ENCODE measurements at places on chromosomes 4 and X. TPM values are rescaled to one million over a fixed set of nuclear protein-coding genes. Genes with fewer than 3 reads are reported as not detected.

DNA sequence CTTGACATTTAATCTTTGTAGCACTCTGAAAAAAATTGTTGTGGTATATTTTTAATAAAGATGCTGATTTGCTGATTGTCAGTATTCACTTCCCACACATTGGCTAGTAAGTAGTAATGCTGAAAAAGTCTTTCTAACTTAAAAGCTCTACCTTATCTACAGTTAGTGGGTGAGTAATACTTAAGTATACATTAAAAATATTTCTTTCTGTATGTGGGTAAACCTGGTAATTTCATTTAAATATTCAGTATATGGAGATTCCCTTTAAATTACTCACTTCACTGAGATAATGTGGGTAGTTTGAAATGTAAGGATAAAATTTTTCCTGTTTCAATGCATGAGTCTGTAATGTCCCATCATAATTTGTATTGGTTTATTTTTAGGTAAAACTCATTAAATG, 5.6 kb downstream of the TMEM33 start:
- H3K4me1 ChIP-seq: peaks cover 6% of the 10 kb centered on the region
- no peak overlapping the region for H3K27ac ChIP-seq
- peaks cover 18% of the 10 kb centered on the region for H3K36me3 ChIP-seq
- no peak for DNase-seq
- no peaks in the 10 kb centered on the region for H3K27me3 ChIP-seq

GRCh38 chrX:143994206-143994605, 110.3 kb downstream of the UBE2NL start:
- H3K27ac ChIP-seq: no peak overlapping the region
- no peaks in the 10 kb centered on the region for H3K4me1 ChIP-seq
- no peak for DNase-seq
- no peaks in the 10 kb centered on the region for H3K36me3 ChIP-seq

PIM2 gene
- total RNA-seq: 5.6 TPM

UPF3B gene
- total RNA-seq: not detected

ZGRF1 gene
- 0.11 TPM for total RNA-seq

DRD5 gene
- total RNA-seq: not detected

- no peaks in the 10 kb centered on the region for H3K36me3 ChIP-seq
- H3K27me3 ChIP-seq: no peaks in the 10 kb centered on the region
- H3K4me1 ChIP-seq: no peaks in the 10 kb centered on the region
- H3K4me3 ChIP-seq: no peak overlapping the region
- no peak overlapping the region for H3K27ac ChIP-seq
Measured at GRCh38 chrX:115324194-115324593, 34.7 kb downstream of the LUZP4 start.

DNA sequence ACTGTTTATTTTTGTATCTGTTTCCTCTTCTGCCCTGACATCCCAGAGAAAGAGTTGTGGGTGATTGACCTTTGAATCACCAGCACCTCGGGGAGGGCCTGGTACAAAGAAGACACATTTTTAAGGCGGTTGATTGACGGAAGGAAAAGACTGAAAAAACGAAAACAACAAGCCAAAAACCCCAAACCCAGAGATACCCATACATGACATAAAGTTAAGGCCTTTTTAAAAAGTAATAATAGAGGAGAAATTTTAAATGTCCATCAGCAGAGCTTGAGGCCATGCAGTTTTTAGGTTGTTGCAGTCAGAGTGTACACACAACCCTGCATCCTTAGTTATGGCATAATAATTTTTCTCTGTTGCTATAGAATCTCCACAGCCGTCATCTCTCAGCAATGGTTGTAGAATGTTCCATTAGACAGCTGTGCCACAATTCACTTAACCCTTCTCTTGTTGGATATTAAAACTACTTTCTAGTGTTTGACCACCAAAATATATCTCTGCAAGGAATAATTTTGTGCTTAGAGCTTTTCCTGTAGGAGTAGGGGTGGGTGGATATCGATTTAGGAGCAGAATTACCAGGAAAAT, 110.2 kb downstream of the GNL3L start:
- DNase-seq: no peak
- H3K4me1 ChIP-seq: no peaks in the 10 kb centered on the region
- peak overlapping the region; percentile 80 for H3K27ac ChIP-seq

GRCh38 chrX:119638725-119639471, 32.7 kb upstream of the NKRF start:
- H3K27me3 ChIP-seq: no peaks in the 10 kb centered on the region
- DNase-seq: no peak
- no peaks in the 10 kb centered on the region for H3K36me3 ChIP-seq
- no peaks in the 10 kb centered on the region for H3K4me1 ChIP-seq
- no peak overlapping the region for H3K4me3 ChIP-seq

ADH1B gene
- 650 TPM for total RNA-seq

NAT8L gene
- total RNA-seq: not detected

ITGB1BP2 gene
- total RNA-seq: not detected

- H3K4me3 ChIP-seq: no peak overlapping the region
- no peaks in the 10 kb centered on the region for H3K36me3 ChIP-seq
- no peak for DNase-seq
- H3K4me1 ChIP-seq: no peaks in the 10 kb centered on the region
Measured at GRCh38 chrX:84153538-84153937, 34.5 kb downstream of the RPS6KA6 start.

SPACA5 gene
- not detected for total RNA-seq

RTL5 gene
- 17.1 TPM for total RNA-seq

- H3K36me3 ChIP-seq: no peaks in the 10 kb centered on the region
- no peak overlapping the region for H3K4me3 ChIP-seq
- no peak overlapping the region for H3K27ac ChIP-seq
- no peak for DNase-seq
- H3K4me1 ChIP-seq: no peaks in the 10 kb centered on the region
- H3K27me3 ChIP-seq: no peaks in the 10 kb centered on the region
Measured at GRCh38 chrX:144798972-144799371, 448.3 kb upstream of the SPANXN1 start.

DNA sequence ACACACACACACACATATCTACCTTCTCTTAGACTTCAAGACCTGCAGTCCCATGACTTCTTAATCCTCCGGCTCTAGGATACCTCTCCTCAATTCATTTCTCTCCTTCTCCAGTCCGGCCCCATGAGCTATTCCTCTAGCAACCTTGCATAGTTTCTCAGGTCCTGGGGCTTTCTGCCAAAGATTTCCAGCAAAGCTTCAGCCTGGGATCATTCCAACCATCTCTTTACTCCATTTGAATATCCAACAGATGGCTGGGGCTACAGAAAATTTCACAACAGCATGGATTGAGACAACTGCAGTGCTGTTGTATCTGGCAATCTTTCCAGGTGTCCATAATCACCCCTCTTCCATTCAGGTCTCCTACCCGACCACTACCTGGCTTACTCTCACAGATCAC, 184.1 kb downstream of the DCHS2 start:
- H3K36me3 ChIP-seq: no peaks in the 10 kb centered on the region
- H3K27ac ChIP-seq: no peak overlapping the region
- no peaks in the 10 kb centered on the region for H3K27me3 ChIP-seq
- H3K4me1 ChIP-seq: no peaks in the 10 kb centered on the region

PNMA6E gene
- total RNA-seq: not detected

Measured in ascending aorta (tissue), 2 donors.